ENCODE measurements at places on chromosomes 4 and X.

DNA sequence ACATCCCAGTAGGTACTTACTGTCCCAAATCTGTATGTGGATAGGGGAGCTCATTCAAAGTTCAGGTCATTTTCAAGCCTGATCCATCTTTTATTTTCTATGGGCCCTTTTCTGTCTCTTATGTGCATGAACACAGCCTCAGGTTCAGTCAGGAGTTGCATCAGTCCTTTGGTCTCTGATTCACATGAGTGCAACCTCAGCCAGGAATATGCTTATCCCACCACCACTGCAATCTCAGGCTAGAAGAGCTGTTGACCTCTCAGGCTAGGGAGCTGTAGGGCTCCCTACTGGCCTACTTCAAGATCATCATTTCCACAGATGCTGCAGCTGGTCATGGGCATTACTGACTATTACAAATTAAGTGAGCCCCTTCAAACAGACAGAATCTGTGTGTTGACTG is 27.2 kb downstream of the AASDH start:
- no peak for DNase-seq

- no peak for DNase-seq
Measured at GRCh38 chr4:39464886-39465501, 6.1 kb downstream of the LIAS start.

GRCh38 chr4:169663831-169664230 is 43.5 kb downstream of the CLCN3 start:
- DNase-seq: no peak

DNA sequence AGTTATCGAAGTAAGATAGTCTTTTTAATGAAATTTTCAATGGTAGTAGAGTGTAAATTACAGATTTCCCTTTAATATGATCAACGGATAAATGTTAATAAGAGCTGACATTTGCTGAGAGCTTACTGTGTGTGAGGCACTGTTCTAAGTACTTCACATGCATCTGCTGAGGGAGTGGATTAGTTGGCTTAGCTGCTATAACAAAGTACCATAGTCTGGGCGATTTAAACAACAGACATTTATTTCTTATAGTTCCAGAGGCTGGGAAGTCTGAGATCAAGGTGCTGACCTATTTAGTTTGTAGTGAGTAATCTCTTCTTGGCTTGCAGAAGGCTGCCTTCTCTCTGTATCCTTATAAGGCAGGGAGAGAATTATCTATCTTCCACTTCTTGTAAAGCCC is 174.3 kb downstream of the CEP135 start:
- no peak for DNase-seq

DNA sequence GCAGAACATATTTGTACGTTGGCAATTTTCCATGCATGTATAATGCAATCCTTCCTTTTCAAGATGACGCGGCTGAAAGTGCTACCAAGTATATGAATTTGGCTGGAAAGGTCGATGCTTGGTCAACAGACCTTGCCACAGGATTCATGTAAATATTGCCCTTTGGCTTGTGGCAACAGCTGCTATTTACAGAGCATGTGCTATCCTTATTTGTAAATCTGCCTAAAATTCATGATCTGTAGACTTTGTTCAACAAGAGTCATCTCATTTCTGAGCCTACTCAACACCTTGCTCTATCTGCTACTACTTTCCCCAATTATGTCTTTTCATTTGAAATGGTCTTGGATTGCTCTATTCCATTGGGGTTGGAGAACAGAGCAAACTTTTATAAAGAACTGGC is 1.9 kb upstream of the SMARCA1 start:
- no peak for DNase-seq

DNA sequence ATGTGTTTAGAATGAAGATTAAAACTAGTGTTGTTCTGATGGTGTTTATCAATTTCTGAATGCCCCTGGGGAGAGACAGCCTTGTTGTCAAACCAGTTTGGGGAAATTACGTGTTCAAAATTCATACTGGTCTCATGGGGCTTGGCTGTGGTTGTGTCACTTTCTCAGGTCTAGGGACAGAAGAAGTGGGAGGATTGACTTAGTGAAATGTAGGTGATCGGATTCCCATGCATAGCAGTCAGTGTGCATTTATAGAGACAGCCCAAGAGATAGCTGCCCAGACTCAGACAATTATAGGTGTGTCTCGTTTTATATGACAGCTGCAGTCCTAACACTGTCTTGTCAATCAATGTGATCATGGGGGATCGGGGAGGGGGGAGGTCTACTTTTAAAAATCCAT is 94.4 kb upstream of the CLCN4 start:
- DNase-seq: no peak

DNA sequence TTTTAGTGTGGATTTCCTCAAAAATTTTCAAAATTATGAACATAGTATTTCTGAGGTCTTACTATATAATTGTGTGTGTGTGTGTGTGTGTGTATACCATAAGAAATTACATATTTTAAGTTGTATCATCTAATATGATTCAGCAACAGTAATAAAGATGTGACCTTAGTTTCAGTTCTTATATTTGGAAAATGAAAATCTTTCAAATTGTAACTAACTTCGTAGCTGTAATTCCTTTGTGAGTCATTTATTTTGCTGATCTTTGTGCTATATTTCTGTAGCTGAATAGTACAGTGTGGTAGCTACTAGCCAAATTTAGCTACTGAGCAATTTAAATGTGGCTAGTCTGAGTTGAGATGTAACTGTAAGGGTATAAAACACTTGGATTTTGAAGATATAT is 116.4 kb downstream of the RAP1GDS1 start:
- no peak for DNase-seq

DNA sequence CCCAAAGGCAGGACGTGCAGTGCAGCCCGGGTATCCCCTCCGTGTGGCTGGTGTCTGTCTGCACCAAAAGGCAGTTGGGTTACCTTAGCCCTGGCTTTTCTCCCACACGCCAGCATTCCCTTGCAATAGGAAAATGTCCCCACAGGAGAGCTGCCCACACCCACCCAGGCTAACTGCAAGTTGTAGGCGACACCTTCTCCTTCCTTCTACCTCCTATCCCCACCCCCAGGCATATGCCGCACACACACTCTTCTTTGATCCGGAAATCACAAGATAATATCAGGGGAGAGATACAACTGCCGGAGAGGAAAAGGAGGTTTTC is 444 bp upstream of the APBB2 start:
- DNase-seq: no peak

DNA sequence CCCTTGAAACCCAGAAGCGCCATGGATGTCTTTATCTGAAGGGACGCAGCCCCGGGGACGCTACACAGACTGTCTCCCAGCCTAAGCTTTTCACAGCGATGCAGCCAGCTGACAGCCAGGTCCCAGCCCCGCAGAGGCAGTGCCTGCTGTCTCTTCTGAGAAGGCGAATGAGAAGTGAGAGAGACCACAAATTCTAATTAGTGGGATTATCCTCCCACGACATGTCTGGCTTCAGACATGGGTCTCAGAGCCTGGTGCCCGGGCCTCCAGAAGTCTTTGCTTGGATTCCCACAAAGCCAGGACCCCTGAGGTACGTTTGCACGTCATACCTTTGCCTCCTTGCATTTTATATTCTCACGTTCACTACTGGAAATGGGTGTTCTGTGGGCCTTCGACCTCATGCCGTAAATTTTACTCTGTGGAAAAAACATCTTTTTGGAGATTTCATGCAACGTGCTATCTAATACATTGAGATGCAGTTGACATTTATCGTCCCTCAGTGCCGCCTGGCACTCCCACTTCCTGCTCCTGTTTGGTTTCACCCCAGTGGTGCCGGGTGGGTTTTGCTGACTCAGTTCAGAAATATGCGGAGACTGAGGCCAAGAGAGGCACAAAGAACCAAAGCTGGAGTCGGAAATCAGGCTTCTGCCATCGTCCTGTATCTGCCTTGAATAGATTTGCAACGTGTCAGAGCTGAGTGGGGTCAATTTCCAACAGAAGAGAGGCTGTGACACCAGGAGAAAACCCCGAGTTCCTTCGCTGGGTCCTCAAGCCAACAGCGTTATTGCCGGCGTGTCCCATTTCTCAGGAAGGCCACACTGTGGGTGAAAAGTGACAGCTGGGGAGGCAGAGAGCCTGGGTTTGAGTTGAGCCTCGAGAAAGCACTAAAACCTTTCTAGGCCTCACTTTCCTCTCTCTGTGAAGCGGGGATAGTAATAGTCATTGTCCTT is 114.4 kb downstream of the STK32B start:
- DNase-seq: no peak

DNA sequence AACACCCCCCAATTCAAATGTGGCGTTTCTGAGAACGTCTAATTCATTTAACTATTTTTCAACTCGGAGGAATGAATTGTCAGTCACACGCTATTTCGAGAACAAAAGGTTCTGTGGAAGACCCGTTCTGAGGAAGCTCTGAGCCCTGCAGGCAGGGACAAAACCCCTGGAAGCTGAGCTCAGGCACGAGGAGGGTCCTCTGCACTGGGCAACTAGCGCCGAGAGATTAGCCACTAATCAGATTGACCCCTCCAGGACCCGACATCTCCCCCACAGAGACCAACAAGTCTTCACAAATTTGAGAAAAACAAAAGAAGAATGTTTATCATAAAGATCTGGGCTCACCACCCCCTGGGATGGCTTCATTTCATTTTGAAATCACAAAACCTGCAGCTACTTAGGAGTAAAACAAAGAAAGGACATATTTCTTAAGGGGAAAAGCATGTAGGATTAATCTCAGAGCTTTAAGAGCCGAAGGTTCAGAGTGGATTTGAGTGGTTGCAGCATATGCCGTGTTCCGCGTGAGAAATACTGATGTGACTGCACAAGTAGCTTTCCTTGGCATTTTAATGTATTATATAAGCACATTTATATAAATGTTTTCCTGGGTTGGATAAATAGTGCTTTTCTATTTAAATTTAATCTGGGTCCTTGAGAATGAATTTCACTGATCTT is 41.8 kb downstream of the ADRA2C start:
- DNase-seq: no peak

GRCh38 chr4:185374573-185374972 is 21.2 kb downstream of the LRP2BP start:
- DNase-seq: no peak

DNA sequence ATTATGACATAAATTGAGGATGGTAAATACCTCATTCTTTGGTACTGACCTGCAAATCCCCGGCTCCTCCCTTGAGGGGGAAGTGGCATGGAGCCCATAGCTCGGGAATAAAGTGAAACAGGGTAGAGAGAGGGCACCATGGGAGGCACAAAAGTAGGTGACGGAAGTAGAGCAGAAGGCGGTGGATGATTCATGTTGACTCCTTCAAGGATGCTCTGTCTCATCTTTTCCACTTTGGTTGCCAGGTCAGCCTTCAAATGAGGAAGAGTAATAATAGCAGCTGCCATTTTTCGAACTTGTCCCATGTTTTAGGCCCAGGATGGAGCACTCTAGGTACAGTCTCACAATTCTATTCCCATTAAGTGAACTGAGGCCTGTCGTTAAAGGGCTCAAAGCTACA is 41.4 kb upstream of the PHF8 start:
- DNase-seq: no peak

DNA sequence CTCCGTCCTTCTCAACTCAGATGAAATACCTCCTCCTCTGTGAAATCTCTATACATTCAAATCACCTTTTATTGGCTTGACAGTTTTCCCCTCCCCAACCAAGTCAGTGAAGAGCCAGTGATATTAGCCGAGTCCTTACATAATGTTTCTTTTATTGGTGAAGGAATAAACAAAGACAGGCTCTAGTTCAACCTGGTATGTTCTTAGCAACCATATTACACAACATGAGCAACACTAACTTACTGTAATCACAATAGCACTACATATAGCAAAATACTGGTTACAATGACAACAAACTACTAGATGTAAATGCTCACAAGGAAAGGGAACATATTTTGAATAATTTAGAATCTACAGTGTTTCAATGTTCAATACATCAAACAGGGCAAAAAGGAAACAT is 19.9 kb downstream of the DHX15 start:
- DNase-seq: no peak

DNA sequence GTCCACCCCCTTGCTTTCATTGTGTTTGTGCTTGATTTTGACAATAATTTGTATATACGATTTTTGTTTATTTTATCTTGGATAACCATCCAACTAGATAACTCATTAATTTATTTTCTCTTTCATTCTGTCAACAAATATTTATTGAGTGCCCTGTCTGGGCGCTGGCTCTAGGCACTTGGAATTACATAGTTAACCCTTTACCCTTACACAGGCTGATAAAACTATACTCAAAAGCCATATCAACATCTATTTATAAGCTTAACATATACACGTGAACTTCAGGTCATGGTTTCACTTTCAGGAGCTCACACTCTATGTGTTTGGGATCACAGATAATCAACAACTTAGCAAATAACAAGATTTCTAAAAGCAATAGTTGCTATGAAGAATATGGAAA is 226.3 kb upstream of the PPARGC1A start:
- DNase-seq: no peak

DNA sequence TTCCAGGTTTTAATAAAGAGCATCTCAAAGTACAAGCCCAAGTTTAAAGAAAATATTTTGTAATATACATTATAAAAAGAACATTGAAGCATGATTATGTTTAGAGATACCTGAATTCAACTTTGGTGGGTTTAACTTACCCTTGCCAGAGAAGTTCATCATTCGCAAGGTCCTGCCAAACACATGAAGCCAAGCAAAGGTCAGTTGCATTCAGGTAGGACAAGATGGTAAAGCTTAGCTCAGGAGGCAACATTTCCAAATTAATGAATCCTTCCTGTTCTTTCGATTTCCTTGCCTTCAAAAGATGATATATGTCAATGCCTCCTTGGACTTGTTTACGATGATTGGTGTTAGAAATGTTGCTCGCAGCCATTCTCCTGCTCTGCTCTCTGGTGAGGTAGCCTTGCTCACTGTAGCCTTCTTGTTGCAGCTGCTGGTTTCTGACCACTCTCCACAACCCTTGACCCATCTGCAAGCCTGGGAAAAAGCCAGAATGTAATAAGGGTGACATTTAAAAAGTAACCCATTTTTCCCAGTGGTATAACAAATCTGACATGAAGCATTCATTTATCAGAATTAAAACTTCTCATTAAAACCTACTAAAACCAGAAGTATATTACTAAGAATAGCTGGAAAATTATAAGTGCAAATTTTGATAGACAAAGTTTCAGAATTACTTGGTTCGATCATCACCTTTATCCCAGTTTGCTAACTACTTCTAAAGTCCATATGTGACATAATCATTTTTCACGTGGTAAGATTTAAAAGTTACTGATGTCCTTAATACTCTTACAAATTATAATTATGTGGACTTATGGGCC is 20.6 kb downstream of the FBXO8 start:
- DNase-seq: no peak

GRCh38 chr4:103721251-103721650 is 1.5 kb upstream of the TACR3 start:
- no peak for DNase-seq

- no peak for DNase-seq
Measured at GRCh38 chrX:126165721-126166461, at the start of gene DCAF12L2. DCAF12L2 (minus strand) TSS chrX:126166289; CDS start chrX:126165924, 365 bp downstream.

GRCh38 chrX:134975516-134975915 is 15.3 kb upstream of the SMIM10 start:
- no peak for DNase-seq

All from KG1 (cell line).